ENCODE measurements at places on chromosomes 1 and 21. TPM values are rescaled to one million over a fixed set of nuclear protein-coding genes. Genes with fewer than 3 reads are reported as not detected.

The MARK1 gene
- not detected for total RNA-seq

The TCHHL1 gene
- not detected for total RNA-seq

The TAS1R1 gene
- total RNA-seq: not detected

The DISC1 gene
- total RNA-seq: 0.91 TPM

The FLVCR1 gene
- total RNA-seq: 21.2 TPM

The EXTL2 gene
- total RNA-seq: 9.8 TPM

The SLFNL1 gene
- 0.57 TPM for total RNA-seq

The VWA1 gene
- not detected for total RNA-seq

The AGMAT gene
- total RNA-seq: 0.39 TPM

The NIPAL3 gene
- 26.8 TPM for total RNA-seq

The ALX3 gene
- not detected for total RNA-seq

The MXRA8 gene
- not detected for total RNA-seq

All from OCI-LY7 (cell line).